ENCODE measurements at places on chromosomes 16 and 17.
A peak's percentile ranks its signal among the peaks of the same experiment; 100 is the strongest.

GRCh38 chr17:44115585-44116415, 7.6 kb downstream of the HDAC5 start:
- DNase-seq, result peak; percentile 56

DNA sequence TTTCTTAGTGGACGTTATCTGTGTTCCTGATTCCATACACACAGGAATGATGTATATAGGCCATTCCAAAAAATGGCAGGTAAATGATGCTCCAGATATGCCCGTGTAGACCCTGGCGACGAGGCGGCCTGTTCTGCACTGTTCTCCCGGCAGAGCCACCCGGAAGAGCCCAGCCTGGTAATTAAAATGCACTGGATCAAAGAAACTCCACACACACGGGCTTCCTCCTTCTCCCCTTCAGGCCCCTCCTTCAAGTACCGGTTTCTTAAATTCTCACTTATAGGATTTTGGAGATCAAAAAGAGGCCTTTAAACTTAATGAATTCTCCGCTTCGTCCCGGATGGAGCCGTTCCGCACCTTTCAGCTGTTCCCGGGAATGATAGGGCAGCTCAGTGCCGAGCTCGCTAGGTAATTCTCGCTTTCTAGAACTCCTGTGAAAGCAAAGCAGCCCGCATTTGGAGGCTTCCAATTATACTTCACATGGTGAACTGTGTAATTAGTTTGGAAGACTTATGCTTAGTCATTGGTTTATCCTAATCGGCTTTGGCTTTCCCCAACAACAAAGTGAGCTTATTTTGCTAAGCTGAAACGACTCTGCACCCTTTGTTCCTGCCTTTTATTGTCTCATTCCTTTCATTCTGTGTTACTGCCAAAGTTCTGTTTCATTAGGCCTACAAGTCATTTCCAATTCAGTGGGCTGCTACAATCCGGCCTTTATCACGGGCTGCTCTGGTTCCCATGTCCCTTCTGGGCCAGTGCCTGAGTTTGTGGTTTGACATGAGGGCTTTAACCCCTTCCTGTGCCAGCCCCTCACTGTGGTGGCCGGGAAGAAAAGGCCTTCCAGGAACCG, 150.0 kb downstream of the MSI2 start:
- DNase-seq, result no peak

DNA sequence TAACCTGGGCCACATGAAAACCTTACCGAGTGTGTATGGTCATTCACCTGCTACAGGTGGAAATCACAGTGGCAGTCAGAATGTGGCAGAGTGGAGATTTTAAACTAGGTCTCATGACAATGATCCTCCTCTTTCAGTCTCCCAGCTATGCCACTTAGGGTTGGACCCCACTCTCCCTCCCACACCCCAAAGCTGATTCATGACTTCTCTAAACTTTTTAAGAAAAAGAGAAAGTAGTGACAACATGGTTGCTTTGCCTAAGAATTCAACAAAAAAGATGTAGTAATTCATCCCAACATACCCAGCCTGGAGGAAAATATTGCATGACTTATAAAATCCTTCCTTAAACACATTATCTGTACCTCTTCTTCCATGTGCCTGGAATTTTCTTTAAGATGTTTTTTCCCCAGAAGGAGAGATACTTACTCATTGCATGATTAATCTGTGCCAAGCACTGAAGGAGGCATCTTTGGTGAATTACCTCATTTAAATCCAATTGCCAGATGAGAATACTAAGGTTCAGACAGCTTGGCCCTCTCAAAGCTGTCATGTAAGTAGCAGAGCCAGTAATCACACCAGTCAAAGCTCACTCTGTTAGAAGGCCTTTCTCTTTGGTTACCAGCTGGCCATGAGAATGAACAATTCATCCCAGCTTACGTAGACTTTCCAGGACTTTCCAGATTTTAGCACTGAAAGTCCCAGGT, 119.9 kb downstream of the COPRS start:
- peak; percentile 91 for DNase-seq

- peak; percentile 20 for DNase-seq
Observed at GRCh38 chr17:42618442-42619150, 9.1 kb downstream of the TUBG1 start.

DNA sequence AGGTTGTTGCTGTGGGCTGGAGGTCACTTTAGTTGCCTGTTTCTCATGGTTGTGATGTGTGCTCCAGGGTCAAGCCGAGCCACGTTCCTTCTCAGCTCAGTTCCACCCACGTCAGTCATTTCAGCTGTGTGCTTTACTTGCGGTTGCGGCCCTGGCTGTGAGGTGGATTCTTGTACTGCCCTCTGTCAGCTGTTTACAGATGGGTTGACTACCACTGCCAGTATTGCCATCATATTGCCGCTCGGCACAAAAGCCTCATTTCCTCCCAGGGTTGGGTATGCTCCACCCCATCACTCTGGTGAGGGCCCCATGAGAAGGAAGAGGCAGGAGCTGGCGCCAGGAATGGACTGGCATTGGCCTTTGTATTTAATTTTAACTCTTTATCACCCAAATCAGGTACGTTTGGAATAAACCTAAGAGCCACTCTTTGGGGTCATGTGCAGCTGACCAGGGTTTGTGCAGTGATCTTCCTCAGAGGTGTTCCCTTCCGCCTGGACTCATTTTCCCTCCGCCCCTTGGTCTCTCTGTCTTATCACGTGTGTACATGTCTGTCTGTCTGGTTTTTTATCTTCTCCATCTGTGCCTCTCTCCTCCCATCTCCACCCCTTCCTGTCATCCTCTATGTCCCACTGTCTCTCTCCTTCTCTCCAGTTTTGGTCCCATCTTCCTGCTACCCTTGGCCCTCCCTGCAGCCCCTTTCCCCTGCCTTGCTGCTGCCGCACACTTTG, 25.0 kb downstream of the METTL22 start:
- no peak for DNase-seq

DNA sequence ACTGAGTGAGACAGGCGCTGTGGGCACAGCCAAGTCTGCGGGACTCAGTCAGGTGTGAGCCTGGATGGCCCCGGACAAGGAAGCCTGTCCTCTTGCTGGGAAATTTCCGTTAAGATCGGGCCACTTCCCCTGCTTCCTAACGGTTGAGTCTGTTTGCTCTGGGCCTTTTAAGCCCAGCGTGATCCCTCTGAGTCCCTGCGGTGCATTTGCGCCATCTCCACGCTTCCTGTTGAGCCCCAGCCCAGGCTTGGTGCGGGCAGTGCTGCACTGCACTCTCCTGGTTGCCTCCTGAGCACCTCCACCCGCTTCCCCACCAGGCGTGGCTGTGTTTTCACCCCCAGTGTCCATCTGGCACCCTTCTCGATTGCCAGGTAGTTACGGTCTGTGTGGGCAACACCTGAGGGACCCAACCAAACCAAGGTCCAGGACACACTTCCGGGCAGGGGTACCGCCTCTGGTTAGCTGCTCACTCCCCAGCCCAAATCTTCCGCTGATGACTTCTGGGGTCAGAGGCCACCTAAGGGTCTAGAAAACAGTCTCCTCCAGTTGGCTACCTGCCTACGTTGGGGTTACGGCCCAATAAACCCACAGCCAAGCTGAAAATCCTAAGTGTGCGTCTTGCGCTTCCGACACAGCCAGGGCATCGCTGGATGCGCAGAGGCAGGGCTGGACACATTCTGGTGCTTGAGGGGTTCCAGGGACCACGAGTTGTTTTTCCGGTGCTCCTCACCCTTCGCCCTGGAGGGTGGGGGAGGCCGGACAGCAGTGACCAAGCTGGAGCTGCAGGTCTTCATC, 1.4 kb upstream of the SLC25A10 start:
- DNase-seq, result peak; percentile 20

DNA sequence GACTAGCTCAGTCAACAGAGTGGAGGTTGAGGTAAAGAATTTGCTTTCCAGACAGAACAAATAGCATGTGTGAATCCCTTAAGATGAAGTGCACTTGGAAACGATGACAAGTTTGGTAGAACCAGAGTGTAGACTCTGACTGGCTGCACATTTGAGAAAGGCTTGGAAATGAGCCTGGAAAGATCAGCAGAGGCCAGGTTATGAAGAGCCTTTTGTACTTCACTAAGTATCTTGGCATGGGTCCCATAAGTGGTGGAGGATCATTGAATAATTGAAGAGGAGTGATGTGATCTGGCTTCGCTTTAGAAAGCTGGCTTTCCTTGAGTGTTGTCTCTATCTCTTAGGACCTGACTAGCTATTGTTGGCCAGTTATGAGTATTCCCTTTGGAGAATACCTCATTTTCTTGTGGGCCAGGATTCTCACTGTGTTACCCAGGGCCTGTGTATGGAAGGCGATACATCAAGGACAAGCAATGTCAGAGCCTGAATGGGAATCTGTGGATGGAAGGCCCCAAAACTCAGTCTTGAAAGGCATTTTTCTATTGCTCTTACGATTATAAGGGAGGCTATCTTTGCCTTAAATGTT, 329.8 kb downstream of the UTP18 start:
- DNase-seq, result no peak

DNA sequence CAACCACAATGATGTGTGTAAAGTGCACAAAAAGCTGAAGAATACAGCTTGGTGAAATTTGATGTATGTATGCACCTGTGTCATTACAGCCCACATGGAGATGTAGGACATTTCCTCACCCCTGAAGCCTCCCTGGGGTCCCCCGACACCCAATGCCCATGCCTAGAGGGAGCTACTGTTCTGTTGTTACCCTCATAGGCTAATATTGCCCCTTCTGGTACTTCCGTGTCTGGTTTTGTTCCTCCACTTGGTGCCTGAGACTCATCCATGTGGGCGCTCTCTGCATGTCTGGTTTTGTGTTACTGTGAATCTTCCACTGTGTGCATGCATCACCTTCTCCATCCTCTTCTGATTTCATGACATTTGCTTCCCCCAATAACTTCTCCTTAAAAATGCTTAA, 18.6 kb downstream of the TNFRSF13B start:
- no peak for DNase-seq

DNA sequence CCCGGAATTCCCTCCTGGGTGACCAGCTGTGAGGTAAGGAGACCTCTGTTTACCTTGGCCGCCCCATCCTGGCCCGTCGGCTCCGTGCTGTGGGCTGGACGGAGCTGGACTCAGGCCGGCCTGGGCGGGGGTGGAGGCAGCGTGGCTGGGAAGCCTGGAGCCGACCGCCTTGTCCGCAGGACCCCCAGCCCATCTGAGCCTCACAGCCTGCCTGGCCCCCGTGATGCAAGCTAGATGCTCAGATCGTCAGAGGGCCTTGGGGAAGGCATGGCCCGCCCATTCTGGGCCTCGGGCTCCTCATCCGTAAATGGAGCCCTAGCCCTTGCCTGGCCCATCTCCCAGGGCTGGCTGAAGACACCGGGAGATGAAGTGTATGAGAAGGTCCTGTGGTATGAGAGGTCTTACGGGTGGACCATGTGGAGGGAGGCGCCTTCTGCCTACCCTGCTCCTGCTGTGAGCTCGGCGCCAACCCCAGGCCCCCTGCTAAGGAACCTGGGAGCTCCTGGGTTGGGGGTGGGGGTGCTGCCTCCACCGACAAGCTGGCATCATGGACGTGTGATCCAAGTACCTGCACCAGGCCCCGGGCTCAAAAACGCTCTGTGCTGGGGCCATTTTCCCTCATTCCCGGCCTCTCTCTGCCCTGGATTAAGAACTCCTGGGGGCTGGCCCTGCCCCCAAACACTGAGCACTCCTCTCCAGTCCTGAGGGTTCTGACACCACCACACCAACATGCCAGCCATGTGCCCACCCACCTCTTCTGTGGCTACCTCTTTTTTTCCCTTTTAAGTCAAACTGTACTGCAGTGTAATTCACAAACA, 5.4 kb upstream of the P2RX1 start:
- DNase-seq, result no peak

- DNase-seq, result no peak
Observed at GRCh38 chr16:6335072-6335471, 997.6 kb upstream of the RBFOX1 start.

- peak; percentile 71 for DNase-seq
Observed at GRCh38 chr17:20226814-20227482, 217.8 kb downstream of the SPECC1 start.

GRCh38 chr17:8991514-8992285, 26.2 kb upstream of the PIK3R5 start:
- DNase-seq, result peak; percentile 55

DNA sequence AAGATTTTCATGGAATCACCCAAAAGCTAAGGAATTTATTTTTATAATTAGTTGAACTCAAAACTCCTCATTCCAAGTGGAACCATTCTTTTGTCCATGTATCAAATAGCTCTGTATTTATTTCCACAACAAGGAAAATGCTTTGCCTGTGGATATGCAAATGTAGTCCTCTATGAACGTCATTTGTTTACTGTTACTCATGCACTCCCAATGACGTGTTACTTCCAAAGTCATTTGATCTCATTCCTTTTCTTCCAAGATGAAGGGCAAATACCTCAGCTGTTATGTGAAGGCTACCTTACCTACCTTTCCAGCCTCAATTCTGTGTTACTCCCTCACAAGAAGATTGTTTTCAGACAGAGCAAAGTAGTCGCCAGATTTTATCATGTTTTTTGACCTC, 83.7 kb downstream of the ITFG1 start:
- peak; percentile 33 for DNase-seq

GRCh38 chr16:53465606-53466280, 31.5 kb downstream of the RBL2 start:
- DNase-seq, result peak; percentile 73

DNA sequence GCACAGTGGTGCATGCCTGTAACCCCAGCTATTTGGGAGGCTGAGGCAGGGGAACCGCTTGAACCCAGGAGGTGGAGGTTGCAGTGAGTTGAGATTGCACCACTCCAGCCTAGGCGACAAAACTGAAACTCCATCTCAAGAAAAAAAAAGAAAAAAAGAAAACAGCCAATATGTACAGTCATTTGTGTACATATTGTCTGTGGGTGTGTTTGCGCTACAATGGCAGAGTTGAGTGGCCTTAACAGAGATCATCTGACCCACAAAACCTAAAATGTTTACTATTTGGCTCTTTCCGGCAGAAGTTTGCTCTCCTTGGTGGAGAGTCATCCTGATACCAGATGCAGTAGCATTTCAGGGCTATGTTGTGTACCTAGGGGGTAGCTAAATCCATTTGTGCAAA, 57.9 kb downstream of the ARSG start:
- DNase-seq, result no peak

GRCh38 chr16:71781741-71782140, 26.9 kb downstream of the AP1G1 start:
- peak; percentile 42 for DNase-seq

DNA sequence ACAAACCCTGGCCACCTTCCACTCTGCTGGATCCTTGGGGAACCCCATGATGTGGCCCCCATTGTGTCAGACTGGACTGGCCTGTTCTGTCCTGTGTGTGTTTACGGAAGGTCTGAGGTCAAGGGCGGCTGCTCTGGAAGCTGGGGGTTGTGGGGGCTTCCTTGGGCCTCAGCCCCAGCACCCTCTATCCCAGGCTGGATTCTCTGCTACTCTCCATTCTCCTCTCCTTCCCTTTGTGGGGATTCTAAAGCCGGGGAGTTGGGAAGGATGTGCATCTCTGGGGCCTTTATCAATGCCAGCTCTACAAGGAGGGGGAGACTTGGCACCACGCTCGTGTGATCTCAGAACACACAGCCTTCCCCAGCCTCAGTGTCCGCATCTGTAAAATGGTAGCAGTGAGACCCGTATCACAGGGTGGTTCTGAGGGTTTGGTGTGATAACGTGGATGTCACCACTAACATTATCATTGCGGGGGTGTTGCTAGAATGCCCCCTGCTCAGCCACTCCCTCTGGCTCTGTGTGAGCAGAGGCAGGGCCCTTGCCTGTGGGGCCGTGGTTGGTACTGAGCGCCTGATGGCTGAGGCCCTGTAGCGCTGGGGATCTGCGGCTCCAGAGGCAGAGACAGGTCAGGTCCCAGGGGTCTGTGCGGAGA, 18.1 kb downstream of the ADGRG1 start:
- DNase-seq, result no peak

- no peak for DNase-seq
Observed at GRCh38 chr17:72563952-72564351, 443.1 kb downstream of the SOX9 start.

- DNase-seq, result no peak
Observed at GRCh38 chr17:8904686-8905085, 37.2 kb upstream of the PIK3R6 start.
